ENCODE measurements at places on chromosomes 7 and 10.

GRCh38 chr10:123530166-123530870, 135.8 kb upstream of the GPR26 start:
- no peak for ATAC-seq

- ATAC-seq = peak; percentile 48
Measured at GRCh38 chr7:132899833-132900232, 182.1 kb downstream of the CHCHD3 start.

DNA sequence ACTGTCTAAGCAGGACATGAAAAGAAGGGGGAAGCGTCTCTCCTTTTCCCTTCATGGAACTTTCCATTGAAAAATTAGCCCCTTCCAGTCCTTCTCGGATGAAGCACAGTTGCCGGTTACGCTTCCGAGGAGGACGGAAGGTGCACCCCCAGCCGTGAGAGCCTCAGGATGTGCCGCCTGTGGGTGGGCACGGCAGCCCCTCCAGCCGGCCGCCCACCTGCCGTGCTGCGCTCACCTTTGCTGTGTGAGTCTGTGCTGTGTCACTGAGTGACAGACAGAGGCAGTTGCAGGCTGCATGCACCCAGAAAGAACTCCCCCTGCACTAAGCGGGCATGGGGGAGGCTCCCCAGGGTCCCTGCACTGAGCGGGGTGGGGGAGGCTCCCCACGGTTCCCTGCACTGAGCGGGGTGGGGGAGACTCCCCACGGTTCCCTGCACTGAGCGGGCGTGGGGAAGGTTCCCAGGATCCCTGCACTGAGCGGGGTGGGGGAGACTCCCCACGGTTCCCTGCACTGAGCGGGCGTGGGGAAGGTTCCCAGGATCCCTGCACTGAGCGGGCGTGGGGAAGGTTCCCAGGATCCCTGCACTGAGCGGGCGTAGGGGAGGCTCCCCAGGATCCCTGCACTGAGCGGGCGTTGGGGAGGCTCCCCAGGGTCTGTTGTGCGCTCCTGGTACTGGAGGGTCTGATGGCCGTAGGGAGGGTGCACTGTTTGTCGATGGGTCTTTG, 74.2 kb downstream of the DNAJB6 start:
- no peak for ATAC-seq

- ATAC-seq = no peak
Measured at GRCh38 chr7:17619196-17619818, 320.9 kb downstream of the AHR start.

GRCh38 chr7:123797673-123798531, 47.1 kb upstream of the HYAL4 start:
- peak; percentile 89 for ATAC-seq

DNA sequence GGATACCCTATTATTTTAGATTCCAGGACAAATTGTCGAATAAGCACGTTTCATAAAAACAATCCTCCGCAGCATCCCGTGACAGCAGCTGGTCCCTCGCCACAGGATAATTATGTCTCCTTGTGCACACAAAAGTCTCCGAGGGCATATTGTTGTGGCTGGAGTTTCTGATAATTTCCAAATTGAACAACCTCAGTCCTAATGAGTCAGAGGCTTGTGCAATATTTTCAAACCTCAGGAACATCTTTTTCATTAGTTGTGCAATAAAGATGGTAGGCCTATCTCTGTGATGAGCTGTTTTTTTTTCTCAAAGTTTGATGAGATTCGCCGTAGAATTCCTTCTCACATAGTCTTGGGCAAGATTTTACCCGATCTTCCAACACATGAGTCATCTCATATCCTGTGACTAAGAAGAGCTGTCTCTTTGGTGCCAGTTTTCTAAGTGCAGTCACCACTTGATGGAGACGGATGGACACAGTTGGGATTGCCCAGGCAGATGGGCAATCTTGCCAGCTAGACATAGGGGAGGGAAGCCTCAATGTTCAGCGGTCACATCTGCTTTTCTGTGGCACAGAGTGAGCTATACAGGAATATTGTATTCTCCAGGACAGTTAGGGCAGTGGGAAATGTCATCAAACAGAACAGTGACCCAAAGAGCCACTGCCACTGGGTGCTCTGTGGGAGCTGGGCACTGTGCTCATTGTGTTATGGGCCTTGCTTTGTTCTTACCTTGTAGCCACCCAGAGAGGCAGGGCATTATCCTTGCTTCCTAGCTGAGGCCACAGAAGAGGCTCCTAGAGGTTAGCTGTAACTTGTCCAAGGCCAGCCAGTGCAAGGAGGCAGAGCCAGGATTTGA, 7.8 kb downstream of the HTRA1 start:
- ATAC-seq = peak; percentile 93

GRCh38 chr7:27031289-27032172, 64.3 kb downstream of the HOXA1 start:
- no peak for ATAC-seq

DNA sequence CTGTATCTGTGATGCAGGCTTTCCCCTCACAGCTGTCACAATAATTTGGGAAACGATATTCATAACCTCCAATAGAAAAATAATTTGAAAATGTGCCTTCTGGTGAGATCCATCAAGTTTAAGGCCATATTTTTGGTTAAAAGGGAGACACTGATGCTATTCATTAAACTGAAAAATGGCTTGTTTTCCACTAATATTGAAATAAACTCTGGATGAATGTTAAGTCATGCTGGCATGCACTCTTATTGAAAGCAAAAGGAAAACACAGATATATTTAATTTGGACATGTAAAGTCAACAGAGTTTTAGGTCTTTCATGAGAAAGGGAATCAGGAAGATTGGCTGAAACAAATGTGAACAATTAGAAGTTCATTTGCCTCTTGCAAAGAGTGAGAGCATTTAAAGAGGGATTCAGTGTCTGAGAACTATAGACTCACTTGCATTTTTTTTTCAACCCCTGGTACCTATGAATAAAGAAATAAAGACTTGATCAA, 879.2 kb downstream of the LRMDA start:
- ATAC-seq = no peak

GRCh38 chr7:118753479-118753878, 529.0 kb downstream of the ANKRD7 start:
- no peak for ATAC-seq

DNA sequence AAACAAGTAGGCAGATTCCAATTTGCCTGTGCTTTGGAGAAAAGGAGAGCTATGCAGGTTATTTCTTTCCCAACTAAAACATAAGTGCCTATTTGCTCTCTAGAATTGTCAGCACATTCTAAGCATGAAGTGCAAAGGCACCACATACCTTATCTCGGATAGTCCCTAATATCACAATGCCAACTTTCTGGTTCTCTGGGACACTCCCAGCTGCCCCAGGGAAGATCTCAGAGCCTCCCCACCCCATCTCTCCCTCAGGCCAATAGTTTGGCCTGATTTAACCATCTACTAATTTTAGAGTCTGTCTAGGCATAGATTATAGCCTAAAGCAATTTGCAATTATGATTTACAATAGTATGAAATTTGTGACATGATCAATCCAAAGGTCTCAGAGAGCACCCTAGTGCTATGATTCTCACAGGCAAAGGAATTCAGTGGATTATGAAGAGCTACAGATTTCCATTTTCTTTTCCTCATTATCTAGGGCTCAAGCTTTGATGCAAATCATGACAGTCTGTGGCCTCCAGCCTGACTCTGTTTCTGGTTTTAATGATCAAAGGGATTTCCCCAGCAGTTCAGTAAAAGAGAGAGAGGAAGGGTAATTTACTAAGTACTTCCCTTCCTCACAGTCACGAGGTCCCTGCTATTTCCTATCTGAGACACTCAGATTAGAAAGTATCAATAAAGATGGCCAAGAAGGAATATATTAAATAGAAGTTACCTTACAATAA, 29.0 kb upstream of the IL6 start:
- ATAC-seq = no peak

DNA sequence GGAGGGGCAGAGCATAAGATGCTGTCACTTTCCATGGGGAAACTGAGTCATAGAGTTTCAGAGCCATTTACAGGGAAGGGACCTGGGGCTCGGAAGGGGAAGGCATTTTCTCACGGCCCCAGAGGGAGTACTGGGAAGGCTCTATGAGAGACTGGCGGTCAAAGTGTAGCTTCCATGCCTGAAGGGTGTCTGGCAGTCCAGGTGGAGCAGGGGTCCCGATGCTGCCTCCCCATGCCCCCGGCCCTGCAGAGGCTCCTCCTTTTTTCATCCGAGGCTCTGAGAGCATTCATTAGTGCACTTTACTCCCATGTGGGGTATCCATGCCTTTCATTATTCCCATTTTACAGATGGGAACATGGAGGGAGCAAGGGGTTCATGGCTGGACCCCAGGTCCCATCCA, 27.9 kb upstream of the PCBD1 start:
- ATAC-seq = no peak

DNA sequence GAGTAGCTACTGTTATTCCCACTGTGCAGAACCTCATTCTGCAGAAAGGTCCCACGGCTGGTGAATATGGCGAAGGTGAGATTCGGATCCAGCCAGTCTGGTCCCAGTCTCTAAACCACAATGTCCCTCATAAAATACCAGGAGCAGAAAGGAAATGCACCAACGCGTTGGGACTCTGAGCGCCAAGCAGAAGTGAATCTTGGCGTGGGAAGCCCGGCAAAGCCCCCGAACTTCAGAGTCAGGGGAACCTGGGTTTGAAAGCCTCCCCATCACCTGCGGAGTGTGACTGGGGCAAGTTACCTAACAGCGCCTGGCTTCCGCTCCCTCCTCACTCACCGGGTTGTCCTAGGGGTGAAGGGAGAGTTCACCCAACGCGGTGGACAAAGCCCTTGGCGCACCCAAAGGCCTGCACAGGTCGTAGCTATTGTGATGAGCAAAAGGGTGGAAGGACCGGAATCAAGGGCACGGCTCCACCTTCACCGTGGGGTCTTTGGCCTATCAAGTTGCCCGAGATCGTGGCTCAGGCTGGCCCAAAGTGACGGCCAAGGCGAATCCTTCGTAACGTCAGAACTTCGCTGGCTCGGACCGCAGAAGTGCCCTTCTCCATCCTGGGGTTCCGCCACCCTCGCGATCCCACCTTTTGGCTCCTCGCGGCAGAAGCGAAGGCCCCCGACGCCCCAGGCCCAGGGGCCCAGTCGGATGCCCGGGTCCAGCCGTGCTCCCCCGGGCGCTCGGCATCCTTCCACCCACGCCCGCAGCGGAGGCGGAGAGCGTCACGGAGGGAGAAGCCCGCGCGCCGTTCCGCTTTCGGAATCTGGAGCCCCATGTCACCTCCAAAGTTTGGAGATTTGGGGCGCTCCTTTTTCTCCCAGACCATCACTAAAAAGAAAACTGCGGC, 811 bp downstream of the RGS10 start:
- no peak for ATAC-seq

DNA sequence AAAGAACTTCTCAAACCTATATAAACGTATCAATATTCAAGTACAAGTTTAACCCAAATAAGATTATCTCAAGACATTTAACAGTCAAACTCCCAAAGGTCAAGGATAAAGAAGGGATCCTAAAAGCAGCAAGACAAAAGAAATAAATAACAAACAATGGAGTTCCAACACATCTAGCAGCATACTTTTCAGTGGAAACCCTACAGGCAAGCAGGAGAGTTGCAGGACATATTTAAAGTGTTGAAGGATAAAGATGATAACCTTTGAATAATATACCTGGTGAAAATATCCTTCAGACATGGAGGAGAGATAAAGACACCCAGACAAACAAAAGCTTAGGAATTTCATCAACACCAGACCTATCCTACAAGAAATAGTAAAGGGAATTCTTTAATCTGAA, 82.8 kb downstream of the TES start:
- ATAC-seq = peak; percentile 45

DNA sequence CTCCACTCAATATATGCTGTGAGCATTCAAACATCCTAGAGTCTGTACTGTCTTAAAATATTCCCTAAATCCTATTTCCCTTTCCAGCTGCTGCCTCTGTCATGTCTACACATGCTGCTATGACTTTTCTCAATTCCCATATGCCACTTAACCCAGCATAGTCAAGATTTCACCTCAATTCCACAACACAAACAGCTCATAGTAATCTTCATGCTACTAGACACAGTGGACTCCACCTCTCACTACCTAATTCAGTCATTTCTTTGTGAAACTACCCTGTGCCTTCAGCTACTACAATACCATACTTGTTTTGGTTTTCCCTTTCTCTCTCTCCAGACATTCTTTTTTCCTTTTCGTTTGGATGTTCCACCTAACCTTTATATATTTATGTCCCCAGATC, 45.5 kb downstream of the GSAP start:
- no peak for ATAC-seq

Data from SK-N-SH treated with all-trans-retinoic acid at 6 μM for 48 hours (cell line).